CD4-positive, alpha-beta T cell treated with Interleukin-4 for 4 hours (primary cell): ENCODE measurements at places on chromosomes 13 and 19.

DNA sequence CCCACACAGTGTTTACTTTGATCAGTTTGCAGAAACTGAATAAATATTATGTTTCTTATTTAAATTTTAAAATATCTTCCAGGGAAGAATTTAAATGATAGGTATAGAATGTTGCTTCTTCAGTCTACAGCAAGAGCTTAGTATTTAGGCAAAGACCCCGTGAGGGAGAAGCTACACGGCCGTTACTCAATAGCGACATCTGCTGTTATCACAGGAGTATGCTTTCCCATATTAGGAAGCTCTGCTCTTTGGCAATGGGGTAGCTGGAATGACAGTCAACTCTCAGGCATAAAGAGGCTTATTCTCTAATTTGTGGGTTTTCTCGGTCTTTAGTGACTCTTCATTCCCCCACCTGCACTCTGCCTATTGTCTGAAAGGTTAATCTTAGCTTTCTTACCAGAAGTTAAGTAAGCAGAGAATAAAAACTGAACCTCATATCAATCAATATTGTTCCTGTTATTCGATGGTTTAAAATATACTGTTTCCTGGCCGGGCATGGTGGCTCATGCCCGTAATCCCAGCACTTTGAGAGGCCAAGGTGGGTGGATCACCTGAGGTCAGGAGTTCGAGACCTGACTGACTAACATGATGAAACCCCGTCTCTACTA lies 13.2 kb upstream of the LHFPL6 start:
- DNase-seq, result peak; percentile 52

DNA sequence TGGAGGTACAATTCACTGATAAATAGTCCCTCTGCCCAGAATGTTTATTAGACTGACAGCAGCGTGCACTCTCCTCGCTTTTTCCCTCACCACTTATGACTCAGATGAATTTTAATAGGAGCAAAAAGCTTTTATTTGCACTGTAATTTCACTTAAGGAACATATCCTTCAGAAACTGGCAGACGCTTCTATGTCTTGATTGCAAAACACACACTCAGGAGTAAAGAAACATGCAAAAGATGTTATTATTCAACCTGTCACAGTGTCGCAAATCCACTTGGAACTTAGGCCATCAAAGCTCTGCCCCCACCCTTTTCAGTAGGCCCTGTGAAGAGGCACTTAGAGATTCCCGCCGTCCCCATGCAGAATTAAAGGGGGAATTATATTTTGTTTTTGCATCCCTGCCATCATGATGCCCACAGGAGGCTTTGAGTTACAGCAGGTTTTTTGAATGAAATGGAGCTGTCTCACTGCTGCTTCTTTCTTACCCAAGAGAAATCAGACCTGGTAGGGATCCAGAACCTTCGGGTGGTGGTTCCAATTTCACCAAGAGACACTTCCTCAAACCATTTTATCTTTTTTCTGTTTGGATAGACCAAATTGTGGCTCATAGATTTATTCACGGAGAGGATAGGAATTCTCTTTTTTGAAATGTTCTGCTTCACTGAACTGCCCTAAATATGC lies 74.5 kb downstream of the GGACT start:
- no peak for DNase-seq

GRCh38 chr13:95360464-95361097 lies 59.3 kb upstream of the ABCC4 start:
- DNase-seq, result no peak

- no peak for DNase-seq
Observed at GRCh38 chr13:59710996-59711701, 452.6 kb downstream of the DIAPH3 start.

DNA sequence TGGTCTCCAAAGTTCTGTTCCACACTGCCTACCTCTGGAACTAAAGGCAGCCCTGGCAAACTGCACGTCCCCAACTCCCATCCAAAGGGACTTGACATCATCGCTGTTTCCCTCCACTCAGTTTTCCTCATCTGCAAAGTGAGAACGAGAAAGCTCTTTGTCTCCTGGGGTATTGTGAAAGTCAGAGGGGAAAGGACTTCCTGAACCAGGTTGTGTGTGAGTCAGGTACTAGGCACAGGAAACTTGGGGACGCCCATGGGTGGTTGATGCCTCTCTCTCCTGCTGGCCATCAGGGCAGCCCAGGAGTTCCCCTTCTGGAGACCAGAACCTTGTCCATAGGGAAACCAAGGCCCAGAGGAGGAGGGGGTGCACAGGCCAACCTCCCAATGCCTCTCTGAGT lies 4.7 kb downstream of the CRLF1 start:
- DNase-seq, result no peak

DNA sequence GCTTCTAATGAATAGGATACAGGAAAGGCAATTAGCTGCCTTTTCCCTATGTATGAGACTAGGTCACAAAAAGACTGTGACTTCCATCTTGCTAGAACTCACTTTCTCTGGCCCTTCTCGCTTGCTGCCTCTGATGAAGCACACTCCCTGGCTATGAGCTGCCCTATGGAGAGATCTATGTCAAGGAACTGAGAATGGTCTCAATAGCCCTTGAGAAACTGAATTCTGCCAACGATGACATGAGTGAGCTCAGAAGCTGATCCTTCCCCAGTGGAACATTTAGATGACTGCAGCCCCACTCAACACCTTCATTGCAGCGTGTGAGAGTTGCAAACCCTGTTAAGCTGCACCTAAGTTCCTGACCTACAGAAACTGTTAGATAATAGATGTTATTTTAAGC lies 309.8 kb downstream of the COG6 start:
- no peak for DNase-seq

GRCh38 chr19:56321254-56321988 lies 6.8 kb upstream of the ZSCAN5A start:
- DNase-seq, result no peak

- no peak for DNase-seq
Observed at GRCh38 chr13:74048756-74049155, 85.4 kb downstream of the KLF12 start.

DNA sequence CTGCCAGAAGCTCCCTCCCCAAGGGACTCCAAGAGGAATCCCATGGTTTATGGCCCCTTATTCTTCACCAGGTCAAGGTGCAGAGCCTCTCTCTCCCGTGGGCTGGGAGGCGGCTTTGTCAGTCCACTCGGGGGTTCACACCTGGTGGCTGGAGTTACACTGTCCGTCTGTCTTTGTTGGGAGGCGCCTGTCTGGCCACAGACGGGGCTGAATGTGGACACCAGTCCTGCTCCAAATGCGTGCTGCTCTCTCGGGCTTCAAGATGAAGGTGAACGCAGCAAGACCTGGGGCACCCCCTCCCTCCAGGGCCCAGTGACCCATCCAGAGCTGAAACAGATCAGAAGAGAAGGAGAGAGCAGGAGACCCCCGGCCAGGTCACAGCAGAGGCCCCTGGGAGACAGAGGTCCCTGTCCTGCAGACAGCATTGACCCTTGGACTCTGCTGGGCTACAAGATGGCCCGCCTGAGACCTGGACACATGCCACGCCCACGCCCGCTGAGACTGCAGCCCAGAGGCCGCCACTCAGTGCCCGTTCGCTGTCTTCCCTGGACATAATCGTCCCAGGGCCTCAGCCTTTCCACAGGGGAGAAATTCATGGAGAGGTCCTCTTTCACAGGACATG lies 29.9 kb upstream of the TUBGCP3 start:
- DNase-seq, result no peak
